Stimulated activated CD4-positive, alpha-beta T cell treated with anti-CD3 and anti-CD28 coated beads, Interleukin-4, amount 100 ng/mL, for 1 hour (primary cell): ENCODE measurements at places on chromosomes 2 and 18.

GRCh38 chr2:24374301-24374700 lies 14.0 kb upstream of the ITSN2 start:
- DNase-seq = no peak

DNA sequence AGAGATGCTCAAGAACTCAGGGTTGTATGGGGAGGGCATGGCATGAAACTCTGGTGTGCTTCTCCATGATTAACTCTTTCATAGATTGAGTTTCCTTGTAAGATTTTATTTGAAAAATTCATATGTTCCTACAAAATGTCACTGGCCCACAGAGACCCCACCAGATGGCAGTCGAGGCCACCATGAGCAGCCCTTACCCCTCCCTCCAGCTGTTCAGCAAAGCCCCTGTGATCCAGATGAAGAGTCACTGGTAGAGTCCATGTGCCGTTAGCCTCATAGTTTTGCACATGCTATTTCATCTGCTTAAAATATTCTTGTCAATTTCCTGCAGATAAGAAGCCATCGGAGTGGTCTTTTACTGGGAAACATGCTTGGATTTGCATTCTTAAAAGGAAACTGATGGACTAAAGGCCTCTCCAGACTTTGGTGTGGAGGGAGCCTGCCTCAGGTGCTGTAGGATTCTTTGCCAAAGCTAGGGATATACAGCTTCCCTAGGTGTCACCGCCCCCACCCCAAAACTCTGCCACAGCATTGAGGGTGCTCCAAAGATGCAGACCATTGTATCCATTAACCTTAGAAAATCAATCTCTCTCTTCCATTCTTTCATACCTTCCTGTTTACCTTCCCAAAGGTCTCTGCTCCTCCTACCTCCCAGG lies 18.8 kb downstream of the ZNF385B start:
- DNase-seq = no peak

GRCh38 chr18:57819119-57819518 lies 16.0 kb upstream of the ATP8B1 start:
- no peak for DNase-seq

DNA sequence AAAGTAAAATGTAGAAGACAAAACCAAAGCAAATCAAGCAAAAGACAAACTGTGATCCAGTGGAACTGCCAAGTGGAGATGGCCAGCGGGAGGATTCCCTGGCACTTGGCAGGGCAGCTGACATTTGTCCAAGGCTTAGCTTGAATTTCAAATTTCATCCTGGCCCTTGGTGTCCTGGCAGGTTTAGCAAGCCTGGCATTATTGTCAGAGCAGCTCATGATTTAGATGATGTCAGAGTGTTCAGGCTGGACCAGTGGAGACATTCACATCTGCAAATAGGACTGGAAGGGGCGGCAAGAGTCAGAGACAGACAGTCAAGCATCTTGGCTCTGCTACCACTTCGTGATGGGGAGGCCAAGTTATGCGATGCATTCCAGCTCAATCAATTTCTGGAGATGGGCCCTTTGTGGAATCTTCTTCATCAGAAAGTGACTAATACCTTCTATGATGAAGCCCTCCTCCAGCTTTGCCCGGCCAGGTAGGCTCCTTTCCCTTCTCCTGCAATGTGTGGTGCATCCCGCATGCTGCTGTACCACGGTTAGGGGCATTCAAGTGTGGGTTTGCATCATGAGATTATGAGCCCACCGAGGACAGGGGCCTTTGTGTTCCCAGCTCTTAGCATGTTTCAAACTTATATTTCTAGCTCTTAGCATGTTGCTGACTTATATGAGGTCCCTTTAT lies 199.7 kb downstream of the ANKRD30B start:
- no peak for DNase-seq

DNA sequence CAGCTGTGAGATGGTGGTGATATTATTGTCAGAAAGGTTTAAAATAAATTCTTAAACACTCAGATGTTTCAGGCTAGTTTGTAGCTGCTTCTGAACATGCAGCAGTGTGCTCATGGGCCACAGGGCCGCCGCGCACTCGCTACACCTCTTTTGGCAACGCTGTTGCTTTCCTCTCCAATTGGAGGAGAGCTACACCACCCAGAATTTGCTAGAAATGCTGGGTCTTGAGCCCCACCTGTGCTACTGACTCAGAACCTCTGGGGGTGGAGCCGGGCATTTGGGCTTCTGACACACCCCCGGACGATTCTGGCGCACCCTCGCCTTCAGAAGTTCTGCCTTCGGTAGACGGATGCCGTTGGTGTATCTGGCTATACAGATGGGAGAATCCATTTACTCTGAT lies 15.7 kb downstream of the LRRFIP1 start:
- DNase-seq = no peak

DNA sequence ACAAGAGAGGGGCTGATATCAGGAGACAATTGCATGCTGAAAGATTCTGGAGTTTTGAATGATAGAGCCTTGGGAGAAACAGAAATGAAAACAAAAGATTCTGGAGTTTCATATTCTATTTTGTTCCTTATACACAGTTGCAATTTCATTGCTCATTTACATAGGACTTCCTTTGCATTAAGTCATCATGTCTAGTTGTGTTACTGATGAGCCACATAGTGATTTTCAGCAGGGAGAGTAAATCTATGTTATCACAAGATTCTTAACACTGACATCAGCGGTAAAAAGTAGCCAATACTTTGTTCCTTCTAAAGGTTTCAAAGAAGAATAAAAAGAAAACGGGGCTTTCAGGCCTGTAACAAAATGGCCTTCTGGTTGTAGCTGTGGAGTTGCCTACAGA lies 7.1 kb downstream of the ADAM17 start:
- no peak for DNase-seq

DNA sequence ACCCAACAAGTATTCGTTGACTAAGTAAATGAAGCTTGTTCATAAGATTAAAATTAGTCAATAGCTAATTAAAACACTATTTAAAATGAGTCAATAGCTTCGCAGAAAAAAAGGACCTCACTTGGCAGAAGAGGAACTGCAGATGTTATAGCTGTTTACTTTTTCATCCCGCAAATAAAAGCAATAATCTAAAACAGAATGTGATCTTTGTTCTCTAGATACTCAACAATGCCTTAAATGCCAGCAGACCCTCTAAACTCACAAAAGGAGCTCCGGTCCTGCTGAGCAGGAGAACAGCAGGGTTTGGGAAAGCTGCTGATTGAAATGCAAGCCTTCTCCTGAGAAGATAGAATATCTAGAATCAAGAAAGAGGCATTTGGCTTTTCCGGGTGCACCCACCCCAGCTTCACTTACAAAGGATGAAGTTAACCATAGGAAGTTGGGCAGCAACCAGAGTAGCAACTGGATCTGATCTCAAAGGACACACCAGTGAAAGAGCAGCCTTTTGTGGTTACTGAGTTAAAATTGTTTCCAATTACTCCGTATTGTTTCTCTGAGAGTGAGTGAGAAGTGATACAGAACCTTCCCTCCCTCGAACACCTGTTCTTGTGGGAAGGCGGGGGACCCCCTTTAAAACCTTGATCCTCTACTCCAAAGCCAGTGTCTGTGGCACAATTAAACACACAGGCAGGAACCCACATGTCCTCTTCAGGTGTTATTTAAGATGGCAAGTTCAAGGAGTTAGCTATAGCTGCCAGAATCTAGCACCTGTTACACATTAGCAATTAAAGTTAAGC lies 6.8 kb downstream of the CCBE1 start:
- no peak for DNase-seq

DNA sequence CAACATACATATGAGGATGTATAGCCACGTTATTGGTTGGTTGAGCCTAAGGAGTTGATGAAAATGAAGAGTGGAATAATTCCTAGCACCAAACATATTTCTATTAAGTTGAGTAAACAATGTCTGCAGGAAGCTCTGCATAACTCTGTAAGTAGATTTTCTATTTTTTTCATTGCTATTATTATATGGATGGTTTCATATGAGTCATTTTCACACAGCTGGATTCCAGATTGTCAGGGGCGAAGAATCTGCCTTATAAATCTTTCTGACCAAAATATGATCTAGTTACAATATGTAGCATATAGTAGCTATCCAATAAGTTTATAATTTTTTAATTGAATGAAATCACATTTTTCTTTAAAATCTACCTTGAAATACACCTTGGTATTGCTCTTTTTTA lies 468.0 kb upstream of the PKDCC start:
- DNase-seq = no peak

- DNase-seq = no peak
Measured at GRCh38 chr2:120398051-120398995, 52.4 kb downstream of the INHBB start.

DNA sequence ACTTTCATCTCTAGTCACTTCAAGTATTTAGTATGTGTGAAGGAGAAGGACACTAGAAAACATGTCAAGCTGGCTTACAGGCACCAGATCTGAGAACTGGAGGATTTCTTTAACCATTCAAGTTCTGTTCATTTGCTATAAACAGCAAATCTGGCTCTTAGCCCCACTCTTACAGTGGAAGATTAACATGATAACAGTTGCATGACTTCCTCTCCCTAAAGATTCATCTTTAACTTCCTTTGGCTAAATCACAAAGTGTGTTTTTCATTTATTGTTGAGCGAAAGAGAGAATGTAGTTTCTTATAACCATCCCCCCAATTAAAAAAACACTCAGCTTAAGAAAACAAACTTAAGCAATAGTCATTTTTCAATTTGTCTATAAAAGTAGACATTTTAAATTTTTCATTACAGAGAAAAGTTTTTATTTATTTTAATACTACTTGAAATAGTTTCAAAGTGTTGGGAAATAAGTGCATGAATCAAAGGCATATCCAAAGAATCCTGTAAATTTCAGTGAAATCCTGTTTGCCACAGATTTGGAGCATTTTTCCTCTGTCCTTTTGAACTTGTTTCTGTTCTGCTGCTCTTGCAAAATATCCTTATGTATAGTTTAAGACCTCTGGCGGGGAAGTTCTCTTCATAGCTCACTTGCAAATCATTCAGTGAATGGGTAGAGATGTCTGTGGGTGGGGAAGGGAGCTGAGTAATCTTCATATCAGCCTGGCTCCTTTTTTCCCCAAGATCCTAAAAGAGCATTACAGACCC lies 241.0 kb upstream of the RBBP8 start:
- no peak for DNase-seq

GRCh38 chr18:58009166-58009565 lies 34.9 kb upstream of the NEDD4L start:
- no peak for DNase-seq

DNA sequence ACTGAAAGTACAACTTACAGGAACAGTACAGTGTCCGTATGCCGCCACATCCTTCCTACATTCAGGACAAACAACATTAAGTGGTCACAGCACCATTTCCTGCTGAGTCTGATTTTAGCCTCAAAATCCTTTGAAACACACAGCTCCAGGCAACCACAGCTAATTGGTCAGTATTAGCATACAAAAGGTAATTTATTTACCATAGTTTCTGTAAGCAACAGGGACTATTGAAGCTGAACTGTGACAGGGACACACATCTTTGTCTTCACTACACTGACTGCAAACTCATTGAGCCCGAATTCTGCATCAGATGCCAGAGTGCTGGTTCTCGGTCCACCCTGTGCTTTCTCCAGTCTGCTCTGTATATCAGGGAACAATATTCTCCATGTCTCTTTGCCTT lies 151.8 kb downstream of the ST6GAL2 start:
- no peak for DNase-seq

- DNase-seq = no peak
Measured at GRCh38 chr2:224957540-224958461, 84.5 kb downstream of the DOCK10 start.

GRCh38 chr2:65368468-65368867 lies 63.9 kb downstream of the SPRED2 start:
- no peak for DNase-seq

DNA sequence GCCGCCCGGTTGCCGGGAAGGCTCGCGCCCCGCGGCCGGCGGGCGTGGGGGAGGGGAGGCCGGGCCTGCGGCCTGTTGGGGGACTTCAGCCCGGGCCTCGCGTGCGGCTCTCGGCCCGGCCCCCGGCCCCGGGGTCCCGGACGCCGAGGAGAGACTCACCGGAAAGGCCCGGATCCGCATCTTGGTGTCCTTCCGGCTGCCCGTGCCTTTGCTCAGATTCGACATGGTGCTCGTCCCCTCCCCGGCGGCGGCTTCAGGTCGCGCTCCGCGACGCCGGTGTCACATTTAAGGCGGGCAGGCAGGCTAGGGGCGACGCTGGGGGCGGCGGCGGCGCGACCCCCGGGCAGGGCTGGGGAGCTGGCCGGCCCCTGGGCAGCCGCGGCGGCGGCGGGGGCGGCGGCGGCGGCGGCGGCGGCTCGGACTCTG lies 365 bp downstream of the CUL3 start:
- peak; percentile 63 for DNase-seq

GRCh38 chr2:109204412-109204811 lies 75.4 kb downstream of the SH3RF3 start:
- DNase-seq = no peak

DNA sequence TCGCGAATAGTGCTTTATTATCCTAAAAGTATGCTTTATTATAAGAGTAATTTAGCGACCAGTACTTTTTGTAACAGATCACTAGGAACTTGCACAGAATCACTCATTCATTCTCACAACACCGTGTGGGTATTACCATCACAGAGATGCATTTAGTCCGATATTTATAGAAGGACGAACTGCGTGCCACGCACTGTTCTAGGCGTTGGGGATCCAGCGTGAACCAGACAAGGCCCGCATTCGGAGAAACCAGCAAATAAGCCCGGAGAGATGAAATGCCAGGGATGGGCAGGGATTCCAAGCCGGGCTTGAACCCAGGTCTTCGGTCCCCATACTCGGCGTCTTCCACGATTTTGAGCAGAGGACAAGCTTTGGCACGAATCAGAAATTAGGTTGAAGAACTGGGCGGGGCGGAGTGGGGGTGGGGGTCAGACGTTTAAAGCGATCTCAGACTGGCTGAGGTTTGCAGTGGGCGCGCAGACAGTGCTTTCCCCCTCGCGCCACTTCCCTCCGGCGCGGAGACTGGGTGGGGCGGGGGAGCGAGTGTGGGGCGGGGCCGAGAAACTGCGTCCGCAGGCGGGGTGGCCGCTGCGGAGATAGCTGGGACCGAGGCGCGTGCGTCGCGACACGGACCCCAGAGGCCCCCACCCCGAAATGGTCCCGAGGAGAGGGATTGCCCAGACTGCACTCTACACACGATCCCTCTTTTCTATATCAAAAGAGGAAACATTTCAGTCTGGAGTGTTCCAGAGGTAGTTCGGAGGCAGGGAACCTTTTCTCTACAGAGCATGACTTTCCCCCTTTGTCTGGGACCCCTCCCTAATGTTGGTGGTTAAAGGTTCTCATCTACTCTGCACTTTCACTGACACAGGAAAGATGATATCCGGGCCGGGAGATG lies 1.1 kb upstream of the CXCR4 start:
- DNase-seq = peak; percentile 67

- no peak for DNase-seq
Measured at GRCh38 chr2:128623776-128624761, 305.4 kb upstream of the HS6ST1 start.

- no peak for DNase-seq
Measured at GRCh38 chr2:176748662-176749061, 463.9 kb upstream of the HNRNPA3 start.

DNA sequence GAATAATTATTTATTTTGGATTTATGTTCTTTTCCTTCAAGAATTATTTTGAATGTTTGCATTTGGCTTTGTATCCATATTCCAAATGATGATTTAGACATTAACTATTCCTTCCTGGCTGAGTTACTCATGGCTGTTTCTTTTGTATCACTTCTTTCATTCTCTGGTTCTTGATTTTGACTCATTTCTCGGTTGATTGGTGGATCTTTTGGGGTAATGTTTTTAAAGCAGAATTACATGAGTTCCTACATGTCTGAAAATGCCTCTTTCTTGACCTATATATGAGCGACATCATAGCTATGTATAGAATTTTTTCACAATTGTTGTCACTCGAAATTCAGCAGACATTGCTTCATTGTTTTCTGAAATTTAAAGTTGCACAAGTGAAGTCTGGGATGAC lies 39.5 kb downstream of the CYP26B1 start:
- no peak for DNase-seq

GRCh38 chr2:23850564-23851256 lies 76.2 kb downstream of the ATAD2B start:
- DNase-seq = no peak
